ENCODE measurements at places on chromosomes 7 and 10. TPM values are rescaled to one million over a fixed set of nuclear protein-coding genes. Genes with fewer than 3 reads are reported as not detected.

GRCh38 chr7:122885583-122886356 lies 490 bp downstream of the CADPS2 start:
- peak; percentile 84 for DNase-seq

GRCh38 chr10:34520084-34520483 lies 295.0 kb downstream of the PARD3 start:
- DNase-seq: no peak

DNA sequence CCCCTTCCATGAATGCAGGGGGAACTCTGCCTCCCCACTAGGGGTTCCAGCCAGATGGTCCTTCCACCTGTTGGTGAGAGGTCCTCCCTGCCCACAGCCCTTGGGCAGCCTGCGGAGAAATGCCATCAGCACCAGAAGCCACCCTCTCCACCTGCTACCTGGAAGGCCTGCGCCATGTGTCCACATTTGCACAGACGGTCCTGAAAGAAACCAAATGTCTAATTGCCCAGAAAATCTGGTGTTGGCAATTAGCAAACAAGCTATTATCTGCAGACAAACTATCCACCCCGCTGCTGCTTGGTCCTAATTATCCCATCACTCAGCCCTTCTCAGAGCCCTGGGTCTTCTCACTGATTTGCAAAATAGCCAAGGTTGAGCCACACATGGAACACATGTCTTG lies 32.3 kb downstream of the HSPA12A start:
- no peak for DNase-seq

- peak; percentile 33 for DNase-seq
Measured at GRCh38 chr7:128385988-128386925, 23.5 kb downstream of the IMPDH1 start.

GRCh38 chr7:87218796-87219544 lies 562 bp downstream of the TMEM243 start:
- DNase-seq: peak; percentile 60

SPDYE8 gene
- total RNA-seq: 0.24 TPM

TBXAS1 gene
- 7.0 TPM for total RNA-seq

GBX1 gene
- not detected for total RNA-seq

SLC18A2 gene
- not detected for total RNA-seq

Data from SJSA1 (cell line).